T-cell (primary cell): ENCODE measurements at places on chromosomes 6 and 20.

DNA sequence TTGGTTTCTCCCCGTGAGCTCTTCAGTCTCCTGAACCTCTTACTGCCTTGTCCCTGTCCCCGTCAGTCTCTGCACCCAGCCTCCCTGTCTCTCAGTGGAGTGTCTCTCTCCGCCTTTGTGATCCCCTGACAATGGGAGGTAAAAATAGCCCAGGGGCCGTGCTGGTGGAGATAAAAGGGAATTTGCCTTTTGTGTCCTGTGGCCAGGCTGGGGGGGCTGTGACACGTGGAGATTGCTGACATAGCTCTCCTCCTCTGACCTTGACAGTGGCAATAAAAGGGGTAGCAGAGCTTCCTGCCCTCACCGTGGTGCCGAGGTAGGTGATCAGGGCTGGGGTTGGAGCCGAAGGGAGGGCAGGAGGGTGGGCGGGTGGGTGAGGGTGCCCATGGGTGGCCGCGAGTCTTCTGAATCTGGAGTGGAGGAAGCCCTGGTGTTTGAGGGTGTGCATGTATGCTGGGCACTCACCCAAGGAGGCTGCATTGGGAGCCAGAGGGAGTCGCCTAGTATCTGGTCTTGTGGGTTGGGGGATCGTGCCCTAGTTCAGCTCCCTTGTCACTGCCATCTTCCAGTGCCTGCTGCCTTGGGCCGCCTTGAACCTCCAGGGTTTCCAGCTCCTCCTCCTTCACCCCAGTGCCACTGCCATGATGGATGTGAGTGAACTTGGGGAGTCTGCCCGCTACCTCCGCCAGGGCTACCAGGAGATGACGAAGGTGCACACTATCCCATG, 21.9 kb downstream of the MYH7B start:
- H3K27ac ChIP-seq: no peak overlapping the region
- peaks cover 54% of the 10 kb centered on the region for H3K27me3 ChIP-seq
- no peaks in the 10 kb centered on the region for H3K36me3 ChIP-seq
- H3K4me3 ChIP-seq: no peak overlapping the region

- DNase-seq: no peak
- peaks cover 62% of the 10 kb centered on the region for H3K4me1 ChIP-seq
- H3K27ac ChIP-seq: peak overlapping the region; percentile 92
- no peak overlapping the region for H3K4me3 ChIP-seq
- H3K27me3 ChIP-seq: no peaks in the 10 kb centered on the region
- H3K36me3 ChIP-seq: peaks cover 74% of the 10 kb centered on the region
Observed at GRCh38 chr6:33692078-33692759, 19.3 kb downstream of the UQCC2 start.

DNA sequence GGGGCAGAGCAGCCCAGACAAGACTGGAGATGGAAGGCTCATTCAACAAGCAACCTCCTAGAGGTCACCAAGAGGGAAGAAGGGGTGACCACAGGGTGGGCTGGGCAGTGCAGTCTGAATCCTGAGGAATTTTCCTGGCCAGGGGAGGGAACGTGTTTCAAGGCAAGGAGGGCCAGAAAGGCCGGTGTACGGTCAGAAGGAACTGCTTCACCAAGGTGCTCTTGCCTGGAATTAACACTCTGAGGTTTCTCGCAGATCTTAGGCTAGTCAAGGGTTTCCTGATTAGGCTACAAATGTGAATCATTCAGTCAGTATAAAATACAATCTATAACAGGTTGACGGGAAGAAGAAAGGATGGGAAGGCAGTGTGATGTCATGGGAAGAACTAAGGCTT, 199.3 kb downstream of the LRFN2 start:
- H3K36me3 ChIP-seq: peaks cover 2% of the 10 kb centered on the region
- H3K27me3 ChIP-seq: peaks cover 11% of the 10 kb centered on the region
- peak overlapping the region; percentile 6 for H3K27ac ChIP-seq
- no peak overlapping the region for H3K4me3 ChIP-seq

DNA sequence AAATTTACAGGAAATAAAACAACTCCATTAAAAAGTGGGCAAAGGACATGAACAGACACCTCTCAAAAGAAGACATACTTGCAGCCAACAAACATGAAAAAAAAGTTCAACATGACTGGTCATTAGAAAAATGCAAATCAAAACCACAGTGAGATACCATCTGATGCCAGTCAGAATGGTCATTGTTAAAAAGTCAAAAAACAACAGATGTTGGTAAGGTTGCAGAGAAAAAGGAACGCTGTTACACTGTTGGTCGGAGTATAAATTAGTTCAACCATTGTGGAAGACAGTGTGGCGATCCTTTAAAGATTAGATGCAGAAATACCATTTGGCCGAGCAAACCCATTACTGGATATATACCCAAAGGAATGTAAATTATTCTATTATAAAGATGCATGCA, 858.0 kb upstream of the FLRT3 start:
- no peak overlapping the region for H3K4me3 ChIP-seq
- DNase-seq: no peak
- H3K36me3 ChIP-seq: no peaks in the 10 kb centered on the region

GRCh38 chr20:59949911-59950310, 8.3 kb upstream of the CDH26 start:
- H3K27ac ChIP-seq: peak overlapping the region; percentile 22
- peaks cover 6% of the 10 kb centered on the region for H3K4me1 ChIP-seq
- no peaks in the 10 kb centered on the region for H3K36me3 ChIP-seq
- H3K4me3 ChIP-seq: no peak overlapping the region

GRCh38 chr6:3744211-3744900, 7.2 kb downstream of the PXDC1 start:
- no peaks in the 10 kb centered on the region for H3K36me3 ChIP-seq
- no peaks in the 10 kb centered on the region for H3K4me1 ChIP-seq
- no peak overlapping the region for H3K27ac ChIP-seq
- H3K27me3 ChIP-seq: no peaks in the 10 kb centered on the region

- no peak for DNase-seq
- no peak overlapping the region for H3K4me3 ChIP-seq
- no peaks in the 10 kb centered on the region for H3K4me1 ChIP-seq
- H3K36me3 ChIP-seq: no peaks in the 10 kb centered on the region
Observed at GRCh38 chr6:17714879-17715851, 8.4 kb upstream of the NUP153 start.

DNA sequence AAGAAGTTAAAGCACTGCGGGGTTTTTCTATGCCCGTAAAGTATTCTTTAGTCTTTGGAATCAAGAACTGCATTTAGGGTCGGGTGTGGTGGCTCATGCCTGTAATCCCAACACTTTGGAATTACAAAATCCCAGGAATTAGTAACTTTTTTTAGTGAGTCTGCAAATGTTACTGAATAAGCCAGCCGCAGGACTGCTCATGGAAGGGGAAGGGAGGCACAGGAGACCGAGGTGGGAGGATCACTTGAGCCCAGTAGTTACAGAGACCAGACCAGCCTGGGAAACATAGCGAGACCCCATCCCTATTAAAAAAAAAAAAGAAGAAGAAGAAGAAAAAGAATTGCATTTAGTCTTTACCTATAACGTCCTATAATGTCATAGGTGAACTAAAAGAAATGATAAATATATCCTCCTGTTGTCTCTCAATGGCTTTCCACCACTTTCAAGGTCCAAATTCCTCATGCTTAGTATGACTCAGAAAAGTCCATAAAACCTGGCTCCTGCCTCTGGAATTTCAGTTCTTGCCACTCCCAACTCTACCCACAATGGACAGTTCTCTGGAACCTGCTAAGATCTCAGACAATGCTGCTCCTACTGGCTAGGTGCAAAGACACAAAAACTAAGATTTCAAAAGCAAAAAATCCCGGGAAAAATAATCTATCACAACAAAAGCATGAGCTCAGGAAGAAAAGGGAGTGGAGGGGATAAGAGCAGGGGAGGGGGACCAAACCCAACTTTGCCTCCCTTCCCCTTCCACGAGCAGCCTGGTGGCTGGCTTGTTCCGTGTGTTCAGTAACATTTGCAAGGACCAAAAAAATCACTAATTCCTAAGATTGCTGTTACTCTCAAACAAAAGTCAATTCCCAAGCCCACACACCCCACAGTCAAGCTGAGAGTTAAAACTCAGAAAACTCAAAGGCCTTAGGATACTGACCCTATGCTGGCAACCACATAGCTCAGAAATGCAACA, 39.0 kb downstream of the B4GALT5 start:
- peak overlapping the region; percentile 85 for H3K27ac ChIP-seq
- no peaks in the 10 kb centered on the region for H3K36me3 ChIP-seq
- no peaks in the 10 kb centered on the region for H3K27me3 ChIP-seq
- no peak for DNase-seq
- peaks cover 63% of the 10 kb centered on the region for H3K4me1 ChIP-seq

DNA sequence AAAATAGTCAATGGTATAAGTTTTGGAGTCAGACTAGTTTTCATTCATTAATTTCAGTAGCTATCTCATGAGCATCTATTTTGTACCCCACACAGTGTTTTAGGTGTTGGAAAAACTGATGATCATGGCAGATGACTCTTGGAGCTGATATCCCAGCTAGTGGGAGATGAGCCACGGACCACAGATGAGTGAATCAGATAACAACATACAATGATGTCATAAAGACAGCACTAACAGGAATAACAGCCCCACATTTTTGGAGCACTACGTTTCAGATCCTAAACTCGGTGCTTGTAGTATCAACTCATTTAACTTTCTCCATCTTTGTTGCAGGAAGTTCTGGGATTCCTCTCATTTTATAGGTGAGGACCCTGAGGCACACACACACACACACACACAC, 67.8 kb upstream of the EDN3 start:
- no peaks in the 10 kb centered on the region for H3K27me3 ChIP-seq
- peaks cover 75% of the 10 kb centered on the region for H3K36me3 ChIP-seq
- DNase-seq: no peak
- no peaks in the 10 kb centered on the region for H3K4me1 ChIP-seq

DNA sequence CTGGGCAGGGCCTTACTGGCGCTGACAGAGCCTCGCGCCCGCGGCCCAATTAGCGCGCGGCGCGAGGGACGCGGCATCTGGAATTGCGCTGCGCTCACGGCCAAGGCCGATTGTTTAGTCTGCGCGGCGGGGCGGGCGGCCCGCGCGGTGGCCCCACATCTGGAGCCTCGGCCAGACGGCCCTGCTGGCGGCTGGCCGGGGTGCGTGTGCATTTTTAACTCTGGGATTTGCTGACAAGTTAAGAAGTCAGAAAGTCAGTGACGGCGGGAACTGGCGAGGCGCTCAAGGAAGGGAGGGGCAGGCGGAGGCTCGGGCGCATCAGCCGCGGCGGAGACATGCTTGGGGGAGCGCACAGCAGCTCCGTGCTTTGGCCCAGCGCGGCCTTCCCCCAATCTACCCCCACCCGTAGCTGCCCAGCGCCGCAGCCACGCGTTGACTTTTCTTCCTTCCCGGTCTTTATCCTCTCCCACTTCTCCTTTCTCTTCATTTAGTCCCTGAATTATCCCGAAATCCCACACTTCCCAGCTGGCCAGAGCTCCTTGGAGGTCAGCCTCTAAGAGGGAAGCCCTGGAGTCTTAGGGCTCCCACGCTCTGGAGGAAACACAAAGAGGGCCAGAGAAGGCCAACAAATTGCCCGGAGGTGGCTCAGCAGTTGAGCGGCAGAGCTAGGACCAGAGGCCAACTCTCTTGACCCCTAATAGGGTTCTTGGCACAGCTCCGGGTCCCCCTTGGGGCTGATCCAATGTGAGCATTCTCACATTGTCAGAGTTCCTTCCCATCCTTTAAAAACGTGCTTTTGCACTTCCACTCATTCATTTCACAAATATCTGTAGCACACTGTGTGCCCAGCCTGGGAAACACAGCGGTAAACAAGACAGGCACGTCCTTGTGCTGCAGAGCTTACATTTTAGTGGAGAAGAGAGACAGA, 40.8 kb upstream of the FOXP4 start:
- H3K4me3 ChIP-seq: no peak overlapping the region
- no peaks in the 10 kb centered on the region for H3K36me3 ChIP-seq
- no peak overlapping the region for H3K27ac ChIP-seq

GRCh38 chr6:161355696-161356095, 81.8 kb upstream of the AGPAT4 start:
- no peak overlapping the region for H3K4me3 ChIP-seq
- H3K4me1 ChIP-seq: no peaks in the 10 kb centered on the region
- H3K27me3 ChIP-seq: no peaks in the 10 kb centered on the region

DNA sequence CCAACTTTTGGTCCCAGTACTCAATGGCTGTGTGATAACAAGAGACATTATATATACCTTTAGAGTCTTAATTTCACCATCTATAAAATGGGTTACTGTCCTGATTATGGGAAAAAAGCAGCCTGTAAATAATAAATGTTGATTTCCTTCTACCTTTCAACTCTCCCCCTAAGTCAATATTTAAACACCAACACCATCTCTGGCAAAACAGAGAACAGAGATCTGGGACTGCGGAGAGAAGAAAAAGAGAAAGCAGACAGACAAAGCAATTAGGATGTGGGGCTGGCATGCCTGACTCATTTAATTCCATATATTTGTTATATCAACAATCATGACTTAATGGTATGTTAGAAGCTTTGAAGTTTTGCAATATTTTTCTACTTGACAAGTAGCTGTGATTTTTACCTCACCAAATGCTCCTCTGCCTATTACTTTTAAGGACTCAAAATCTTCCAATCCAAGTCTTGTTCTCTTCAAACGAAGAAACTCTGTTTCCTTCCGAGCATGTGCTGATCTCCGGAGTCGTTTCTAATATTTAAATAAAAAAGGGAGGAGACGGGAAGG, 23.3 kb downstream of the STK38 start:
- no peak overlapping the region for H3K27ac ChIP-seq
- H3K27me3 ChIP-seq: no peaks in the 10 kb centered on the region
- no peak overlapping the region for H3K4me3 ChIP-seq
- H3K4me1 ChIP-seq: peaks cover 22% of the 10 kb centered on the region
- H3K36me3 ChIP-seq: peaks cover 82% of the 10 kb centered on the region

- H3K27ac ChIP-seq: no peak overlapping the region
- no peak for DNase-seq
- no peak overlapping the region for H3K4me3 ChIP-seq
- H3K27me3 ChIP-seq: no peaks in the 10 kb centered on the region
- no peaks in the 10 kb centered on the region for H3K4me1 ChIP-seq
Observed at GRCh38 chr20:4411744-4412143, 310.0 kb upstream of the PRND start.

GRCh38 chr20:50001784-50002311, 19.1 kb downstream of the SNAI1 start:
- H3K4me1 ChIP-seq: no peaks in the 10 kb centered on the region
- H3K27ac ChIP-seq: no peak overlapping the region
- no peaks in the 10 kb centered on the region for H3K36me3 ChIP-seq
- no peak overlapping the region for H3K4me3 ChIP-seq

GRCh38 chr6:36232172-36232571, 35.6 kb downstream of the BRPF3 start:
- DNase-seq: no peak
- H3K4me3 ChIP-seq: no peak overlapping the region
- no peaks in the 10 kb centered on the region for H3K27me3 ChIP-seq
- H3K27ac ChIP-seq: no peak overlapping the region

- H3K27ac ChIP-seq: no peak overlapping the region
- H3K4me1 ChIP-seq: peaks cover 3% of the 10 kb centered on the region
- peaks cover 20% of the 10 kb centered on the region for H3K27me3 ChIP-seq
- H3K36me3 ChIP-seq: no peaks in the 10 kb centered on the region
- H3K4me3 ChIP-seq: no peak overlapping the region
Observed at GRCh38 chr6:28474441-28475219, 31.3 kb upstream of the ZSCAN23 start.

DNA sequence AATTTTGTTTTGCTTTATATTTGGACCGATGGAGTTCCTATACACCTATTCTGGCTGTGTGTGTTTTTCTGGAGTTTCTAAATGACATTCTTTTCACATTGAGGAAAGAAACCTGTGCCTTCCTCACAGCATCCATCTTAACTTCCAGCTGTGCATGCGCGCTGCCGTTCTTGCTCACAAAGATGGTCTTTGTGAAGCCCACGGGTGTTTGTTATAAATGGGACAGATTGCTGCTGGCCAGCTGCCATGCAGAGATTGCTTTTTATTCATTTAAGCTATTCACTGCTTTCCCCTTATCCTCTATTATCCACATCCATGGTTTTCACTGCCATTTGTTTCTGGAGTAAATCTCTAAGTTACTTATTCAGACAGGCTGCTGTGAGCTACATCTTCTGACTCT, 54.2 kb downstream of the SYNDIG1 start:
- no peaks in the 10 kb centered on the region for H3K27me3 ChIP-seq
- DNase-seq: no peak
- H3K36me3 ChIP-seq: no peaks in the 10 kb centered on the region
- no peaks in the 10 kb centered on the region for H3K4me1 ChIP-seq
- no peak overlapping the region for H3K27ac ChIP-seq
